ENCODE measurements at places on chromosomes 13 and 19.

- no peak for ATAC-seq
These were observed 74.2 kb downstream of the ATP11A start for GRCh38 chr13:112764028-112764427.

- peak; percentile 18 for ATAC-seq
These were observed 865 bp downstream of the ZNF382 start for GRCh38 chr19:36605877-36606478.

DNA sequence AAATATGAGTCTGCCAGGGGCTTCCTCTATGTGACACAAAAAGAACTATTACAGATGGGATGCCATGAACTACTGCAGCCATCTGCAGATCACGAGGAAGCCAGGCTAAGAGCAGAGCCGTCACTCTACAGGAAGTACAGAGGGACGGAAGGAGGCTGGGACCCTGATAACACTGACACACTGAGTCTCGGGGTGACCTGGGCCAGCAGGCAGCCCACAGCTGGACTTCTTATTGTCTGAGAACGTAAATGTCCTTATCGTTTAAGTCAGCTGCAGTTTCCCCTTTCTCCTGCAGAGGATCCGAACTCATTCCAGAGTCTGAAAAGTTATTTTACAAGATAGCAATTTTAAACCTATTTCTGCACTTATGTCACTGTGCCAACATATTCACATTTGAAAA, 20.7 kb downstream of the PARP4 start:
- no peak for ATAC-seq

DNA sequence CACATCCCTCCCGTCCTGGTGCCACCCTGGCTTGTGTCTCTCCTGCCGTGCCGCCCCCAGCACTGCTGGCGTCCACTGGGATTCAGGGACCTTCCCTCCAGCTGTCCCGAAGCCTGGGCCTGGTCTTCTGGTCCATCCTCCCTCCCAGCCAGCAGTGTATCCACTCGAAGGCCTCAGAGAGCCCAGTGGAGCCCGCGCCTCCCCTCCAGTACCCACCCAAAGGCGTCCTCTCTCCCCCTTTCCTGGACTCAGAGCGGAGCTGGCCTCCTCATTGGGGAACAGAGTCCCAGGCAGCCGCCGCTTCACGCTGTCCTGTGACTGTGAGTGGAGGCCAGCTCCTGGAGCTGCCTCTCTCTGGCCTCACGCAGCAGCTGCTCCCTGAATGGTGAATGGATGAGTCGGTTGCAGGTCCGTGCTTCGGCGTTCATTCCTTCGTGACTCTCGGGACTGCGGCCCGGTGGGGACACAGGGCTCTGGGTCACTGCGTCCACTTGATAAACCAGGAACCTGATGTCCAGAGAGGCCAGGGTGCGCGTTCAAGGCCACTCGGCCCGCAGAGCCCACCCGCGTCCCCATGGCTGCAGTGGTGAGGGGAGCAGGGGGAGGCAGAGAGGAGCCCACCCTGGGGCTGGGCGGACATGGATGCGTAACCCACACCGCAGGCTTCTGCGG, 12.1 kb downstream of the ONECUT3 start:
- no peak for ATAC-seq

- no peak for ATAC-seq
These were observed 335.5 kb upstream of the EDNRB start for GRCh38 chr13:78254113-78254512.

- no peak for ATAC-seq
These were observed 9.3 kb upstream of the PEPD start for GRCh38 chr19:33530842-33531241.
